AG10803 (cell line): ENCODE measurements at places on chromosomes 2 and 18.
A peak's percentile ranks its signal among the peaks of the same experiment; 100 is the strongest.

DNA sequence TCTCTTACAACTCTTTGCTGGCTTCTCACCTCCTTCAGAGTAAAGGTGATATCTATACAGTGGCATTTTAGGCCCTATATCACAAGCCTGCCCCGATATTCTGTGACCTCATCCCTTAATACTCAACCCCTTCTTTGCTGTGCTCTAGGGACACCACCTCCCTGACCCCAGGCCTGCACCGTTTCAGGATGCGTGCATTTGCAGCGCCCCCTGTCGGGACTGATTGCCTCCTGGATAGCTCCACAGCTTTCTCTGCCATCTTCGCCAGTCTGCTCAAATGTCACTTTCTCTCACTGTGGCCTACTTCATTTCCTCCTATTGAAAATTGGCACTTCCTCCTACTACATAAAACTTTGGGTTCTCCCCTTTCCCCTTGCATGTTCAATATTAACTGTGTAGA, 289.6 kb downstream of the SOCS6 start:
- DNase-seq, result no peak

DNA sequence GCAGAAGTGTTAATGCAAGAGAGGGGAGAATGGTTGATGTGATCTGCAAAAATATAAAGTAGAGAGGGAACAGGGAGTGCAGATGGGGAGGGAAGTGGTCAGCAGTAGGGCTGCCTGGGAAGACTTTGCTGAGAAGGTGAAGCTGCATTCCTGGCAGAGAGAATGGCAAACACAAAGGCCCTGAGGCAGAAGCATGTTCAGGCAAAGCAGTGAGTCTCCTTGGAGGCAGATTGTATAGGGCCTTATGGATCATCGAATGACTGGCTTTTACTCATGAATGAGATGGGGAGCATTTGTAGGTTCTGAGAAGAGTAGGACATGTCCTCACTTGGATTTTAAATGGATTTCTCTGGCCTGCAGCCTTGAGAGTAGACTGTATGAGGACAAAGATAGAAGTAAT, 9.5 kb downstream of the ITGA6 start:
- DNase-seq, result no peak

GRCh38 chr2:187550857-187551256, 3.4 kb downstream of the TFPI start:
- DNase-seq, result no peak

- DNase-seq, result no peak
Observed at GRCh38 chr18:26756556-26756955, 109.0 kb downstream of the AQP4 start.

- DNase-seq, result no peak
Observed at GRCh38 chr18:52598921-52599320, 258.9 kb downstream of the DCC start.

DNA sequence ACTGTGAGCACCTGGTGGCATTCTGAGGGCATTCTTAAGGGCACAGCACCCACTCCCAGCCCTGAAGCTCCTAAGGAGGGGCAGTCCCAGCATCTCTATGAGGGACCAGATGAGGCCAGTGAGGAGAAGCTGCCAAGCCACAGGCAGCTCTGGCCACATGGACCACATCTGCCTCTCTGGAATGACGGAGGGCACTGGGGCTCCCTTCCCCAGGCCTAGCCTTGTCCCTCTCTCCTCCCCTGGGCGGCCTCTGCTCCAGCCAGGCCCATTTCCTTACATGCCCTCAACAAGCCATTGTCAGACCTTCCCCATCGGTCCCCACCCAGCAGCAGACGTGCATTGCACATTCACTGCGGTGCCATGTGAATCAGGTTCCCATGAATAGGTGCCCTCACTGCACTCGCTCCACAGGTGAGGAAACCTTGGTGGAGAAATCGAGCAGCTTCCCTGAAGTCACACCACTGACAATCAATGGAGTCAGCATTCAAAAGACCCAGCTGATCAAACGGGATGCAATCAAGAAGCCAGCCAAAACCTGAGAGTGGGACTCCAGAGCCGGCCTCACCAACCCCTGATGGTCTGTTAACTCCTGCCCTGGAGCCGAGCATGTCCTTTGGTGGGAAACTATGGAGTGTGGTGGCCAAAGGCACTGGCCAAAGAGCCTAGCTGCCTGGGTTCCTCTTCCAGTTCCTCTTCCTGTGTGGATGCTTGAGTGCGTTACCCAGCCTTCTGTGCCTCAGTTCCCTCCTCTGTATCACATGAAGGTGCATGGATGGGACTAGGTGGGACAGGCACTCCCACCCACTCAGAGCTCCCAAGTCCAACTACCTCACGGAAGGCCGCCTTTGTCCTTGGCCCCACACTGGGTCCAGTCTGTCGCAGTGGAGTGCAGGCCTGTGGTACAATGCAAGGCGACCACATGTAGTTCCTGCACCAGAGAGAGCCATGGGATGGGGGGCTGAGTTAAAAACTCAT, 147.3 kb downstream of the ZFP36L2 start:
- peak; percentile 92 for DNase-seq

DNA sequence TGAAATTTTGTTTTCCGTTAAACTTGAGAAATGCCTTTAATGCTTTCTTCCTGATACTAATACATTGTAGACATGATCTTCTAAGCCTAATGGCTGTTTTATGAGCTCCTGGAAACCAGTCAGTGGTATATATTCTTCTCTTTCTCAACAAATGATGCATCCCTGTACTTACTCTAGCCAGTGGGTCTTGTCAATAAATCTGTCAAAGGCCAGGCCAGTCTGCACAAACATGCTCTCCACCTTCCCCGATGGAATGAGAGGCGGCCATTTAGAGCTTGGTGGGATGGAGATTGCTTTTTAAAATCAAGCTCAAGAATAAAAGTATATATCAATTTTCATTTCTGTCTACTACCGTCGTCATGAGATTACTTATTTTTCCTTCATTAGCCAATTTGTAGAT, 140.1 kb downstream of the LYPD6B start:
- DNase-seq, result no peak

DNA sequence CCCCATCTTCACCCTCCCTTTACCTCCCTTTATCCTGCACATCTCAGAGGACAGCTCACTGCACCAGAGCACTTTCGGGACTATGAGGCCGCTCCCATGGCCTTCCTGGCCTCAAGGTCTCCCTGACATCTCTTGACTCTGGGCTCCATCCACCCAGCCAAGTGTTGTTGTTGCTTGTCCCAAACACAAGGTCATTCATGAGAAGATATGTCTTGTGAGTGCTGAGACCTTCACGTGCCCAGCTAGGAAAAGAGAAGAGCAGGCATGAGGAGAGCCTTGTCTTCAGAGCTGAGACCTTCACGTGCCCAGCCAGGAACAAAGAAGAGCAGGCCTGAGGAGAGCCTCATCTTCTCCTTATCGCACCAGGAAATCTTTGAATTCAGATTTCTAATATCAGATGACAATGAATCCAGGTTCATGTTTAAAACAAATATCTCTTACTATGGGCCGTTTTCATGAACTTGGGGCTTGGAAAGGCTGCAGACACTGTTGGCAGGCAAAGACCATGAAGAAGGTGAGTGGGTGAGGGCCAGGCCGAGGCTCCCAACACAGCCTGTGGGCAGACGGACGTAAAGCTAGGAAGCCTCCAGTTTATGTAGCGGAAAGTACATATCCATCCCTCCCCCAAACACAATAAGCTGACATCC, 256.1 kb downstream of the NDUFA10 start:
- DNase-seq, result no peak

DNA sequence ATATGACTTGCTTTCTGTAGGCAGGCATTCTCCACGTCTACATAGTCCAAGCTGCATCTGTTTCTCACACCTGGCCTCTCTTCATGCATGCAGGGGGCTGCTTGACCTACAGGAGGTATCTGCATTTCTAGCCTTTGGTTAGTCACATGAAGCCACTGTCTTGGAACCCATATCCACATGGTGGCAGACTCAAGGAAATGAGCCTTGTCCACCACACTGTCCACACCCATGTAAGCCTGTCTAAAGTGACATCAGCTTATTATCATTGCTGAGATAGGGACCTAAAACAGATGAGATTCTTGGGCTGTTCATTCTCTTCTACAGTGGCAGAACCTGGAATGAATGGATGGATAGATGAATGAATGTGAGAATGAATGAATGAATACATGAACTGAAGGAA, 160.4 kb downstream of the DOCK10 start:
- DNase-seq, result no peak

DNA sequence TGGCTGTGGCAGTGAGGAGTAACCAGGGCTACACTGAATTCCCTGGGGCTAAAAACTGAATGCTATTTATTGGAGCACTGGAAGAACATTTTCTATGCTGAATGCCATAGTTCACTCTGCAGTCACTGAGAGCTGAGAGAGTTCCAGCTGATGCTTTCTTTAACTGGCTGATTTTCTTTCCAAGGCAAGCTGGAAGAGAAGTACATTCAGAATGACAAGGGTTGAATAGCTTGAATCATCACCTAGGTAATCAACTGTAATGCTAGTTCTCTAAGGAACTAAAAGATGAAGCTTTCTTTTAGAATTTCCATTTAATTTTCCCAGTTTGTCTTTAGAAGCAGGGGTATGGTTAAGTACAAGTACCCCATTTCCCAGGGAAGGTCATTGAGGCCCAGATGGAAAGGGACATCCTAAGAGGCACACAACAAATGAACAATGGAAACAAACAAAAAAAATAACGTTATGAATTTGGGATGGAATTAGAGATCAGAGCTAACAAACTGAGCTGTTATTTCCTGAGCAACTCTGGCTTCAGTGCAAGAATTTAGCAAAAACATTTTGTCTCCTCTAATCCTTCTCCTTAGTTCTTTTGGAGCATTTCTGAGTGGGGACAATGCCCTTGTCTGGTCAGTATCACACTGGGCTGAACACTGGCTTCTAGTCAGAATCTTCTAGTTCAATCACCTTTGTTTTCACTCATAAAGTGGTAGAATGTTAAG, 132.8 kb upstream of the REG3A start:
- DNase-seq, result no peak

- no peak for DNase-seq
Observed at GRCh38 chr2:8886202-8886518, 48.7 kb upstream of the KIDINS220 start.

DNA sequence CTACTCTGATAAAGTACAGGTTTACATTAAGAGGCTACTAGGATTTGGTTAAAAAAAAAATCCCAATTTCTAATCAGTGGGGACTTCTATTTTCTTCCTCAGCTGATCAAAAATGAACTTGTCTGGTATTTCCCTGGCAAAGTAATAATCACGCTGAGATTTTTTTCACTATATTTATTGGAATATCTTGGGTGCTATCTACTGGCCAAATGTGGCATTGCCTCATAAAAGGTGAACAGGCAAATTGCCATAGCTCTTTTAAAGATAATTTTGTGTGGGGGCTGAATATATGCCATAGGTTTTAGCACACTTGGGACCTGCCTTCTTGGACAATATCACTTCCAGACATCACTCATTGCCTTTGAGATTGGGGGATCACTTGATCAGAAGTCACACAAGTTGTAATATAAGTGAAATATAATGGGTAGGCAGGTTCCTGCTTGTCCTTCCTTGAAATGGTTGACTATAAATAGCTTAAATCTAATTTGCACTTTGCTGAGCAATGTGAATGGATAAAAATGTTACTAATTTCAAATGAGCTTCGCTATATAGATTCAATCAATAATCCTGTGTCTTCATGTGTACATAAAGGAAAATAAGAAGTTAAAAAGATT, 7.0 kb upstream of the NXPH2 start:
- peak; percentile 29 for DNase-seq

DNA sequence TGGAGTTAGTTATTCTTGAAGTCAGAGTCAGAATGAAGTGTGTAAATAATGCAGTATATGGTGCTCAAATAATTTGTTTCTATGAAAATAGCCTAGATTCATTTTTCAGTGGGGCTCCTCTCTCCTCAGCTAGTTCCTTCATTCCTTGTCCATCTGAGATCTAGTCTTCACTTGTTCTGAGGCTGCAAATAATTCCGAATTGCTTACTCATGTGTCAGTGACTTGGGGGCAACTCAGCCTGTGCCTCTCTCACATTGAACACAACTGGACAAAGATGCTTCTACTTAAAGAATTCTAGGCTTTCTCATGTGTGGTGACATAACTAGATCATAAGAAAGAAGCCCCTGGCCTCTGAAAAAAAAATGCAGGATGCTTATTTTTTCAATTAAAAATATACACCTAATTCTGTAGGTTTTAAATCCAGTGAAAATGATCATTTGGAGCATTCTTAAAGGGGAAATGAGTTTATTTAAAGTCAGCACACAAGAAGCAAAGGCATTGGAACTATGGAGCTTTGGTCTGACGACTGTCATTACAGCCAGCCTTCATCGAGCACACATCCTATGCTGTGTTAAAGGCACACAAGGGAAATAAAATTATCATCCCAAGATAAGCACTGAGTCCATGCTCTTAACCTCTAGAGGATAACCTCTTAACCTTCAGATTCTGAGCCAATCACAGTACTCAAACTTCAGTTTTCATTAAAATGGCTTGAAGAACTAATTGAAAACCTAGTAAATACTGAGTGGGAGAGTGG, 24.8 kb upstream of the SCN7A start:
- no peak for DNase-seq

- peak; percentile 46 for DNase-seq
Observed at GRCh38 chr2:226977775-226978190, 141.9 kb downstream of the RHBDD1 start.

GRCh38 chr18:80252136-80252535, 4.8 kb upstream of the PARD6G start:
- DNase-seq, result peak; percentile 43

GRCh38 chr2:11379558-11379957, 35.1 kb upstream of the ROCK2 start:
- peak; percentile 94 for DNase-seq

DNA sequence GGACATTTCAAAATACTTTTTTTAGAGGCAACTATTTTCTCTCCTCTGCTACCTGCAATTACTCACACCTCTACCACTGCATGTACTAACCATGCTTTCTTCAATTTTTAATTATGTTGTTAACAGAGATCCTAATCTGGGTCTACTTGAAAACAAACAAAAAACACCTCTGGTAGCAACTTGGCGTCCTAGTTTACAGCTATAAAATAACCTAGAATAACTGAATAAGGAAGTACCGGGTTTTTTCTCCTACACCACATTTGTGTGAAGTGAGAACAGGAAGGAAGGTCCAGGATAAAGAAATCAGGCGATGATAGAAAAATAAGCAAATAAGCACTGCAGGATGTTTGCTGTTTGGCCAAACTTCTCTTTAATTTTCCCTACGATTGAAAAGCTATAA, 633.5 kb downstream of the LRP1B start:
- no peak for DNase-seq

GRCh38 chr2:138997346-138997745, 217.2 kb upstream of the NXPH2 start:
- no peak for DNase-seq

- no peak for DNase-seq
Observed at GRCh38 chr2:105741174-105741573, 3.5 kb upstream of the NCK2 start.
